ENCODE measurements at places on chromosomes 1 and 21.

GRCh38 chr1:225355863-225356262, 72.0 kb downstream of the LBR start:
- no peak for DNase-seq

DNA sequence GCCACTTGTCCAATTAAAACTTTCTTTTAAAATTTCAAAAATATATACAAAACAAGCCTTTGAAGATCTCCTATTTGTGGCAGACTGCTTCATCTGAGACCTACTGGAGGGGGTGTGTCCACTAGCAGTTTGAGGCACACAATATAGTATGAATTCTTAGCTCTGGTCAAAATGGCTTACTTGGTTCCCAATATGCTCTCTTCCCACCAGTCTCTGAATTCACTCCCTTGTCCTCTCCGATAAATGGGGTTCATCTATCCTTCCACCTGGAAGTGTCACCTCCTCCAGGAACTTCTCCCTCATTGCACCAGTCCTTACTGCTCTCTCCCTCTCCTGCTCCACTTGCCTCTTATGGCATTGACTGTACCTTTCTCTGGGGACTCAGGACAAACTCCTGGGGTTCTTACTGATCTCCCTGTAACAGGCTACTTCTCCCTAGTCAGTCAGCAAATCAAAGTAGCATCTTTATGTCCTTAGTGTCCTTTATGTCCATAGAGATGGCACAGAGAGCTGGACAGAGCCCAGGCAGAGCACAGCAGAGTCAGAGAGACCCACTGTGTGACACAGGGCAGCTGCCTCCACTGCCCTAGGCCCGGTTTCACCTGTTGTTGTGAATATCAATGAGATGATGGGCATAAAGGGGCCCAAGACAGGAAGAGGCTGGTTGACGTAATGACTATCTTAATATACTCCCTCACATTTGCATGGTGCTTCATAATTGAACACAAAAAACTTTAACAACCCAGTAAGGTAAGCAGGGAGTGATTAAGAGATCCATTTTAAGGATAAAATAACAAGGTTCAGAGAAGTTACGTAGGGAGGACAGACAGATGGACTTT, 3.6 kb downstream of the ASAP3 start:
- no peak for DNase-seq

DNA sequence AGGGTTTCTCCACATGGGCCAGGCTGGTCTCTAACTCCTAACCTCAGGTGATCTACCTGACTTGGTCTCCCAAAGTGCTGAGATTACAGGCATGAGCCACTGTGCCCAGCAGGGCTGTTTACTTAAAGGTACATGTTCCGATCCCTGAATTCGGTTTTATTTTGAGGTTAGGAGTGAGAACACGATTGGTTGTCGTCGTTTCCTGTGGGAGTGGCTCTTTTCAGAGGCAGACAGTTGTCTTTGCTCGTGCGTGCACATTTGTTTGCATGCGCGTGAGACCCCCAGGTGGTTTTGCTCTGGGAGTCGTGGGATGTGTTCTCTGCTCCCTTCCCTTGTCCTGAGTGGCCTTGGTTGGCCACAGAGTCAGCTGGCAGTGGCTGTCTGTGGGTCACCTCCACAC, 60.2 kb downstream of the SKI start:
- no peak for DNase-seq

DNA sequence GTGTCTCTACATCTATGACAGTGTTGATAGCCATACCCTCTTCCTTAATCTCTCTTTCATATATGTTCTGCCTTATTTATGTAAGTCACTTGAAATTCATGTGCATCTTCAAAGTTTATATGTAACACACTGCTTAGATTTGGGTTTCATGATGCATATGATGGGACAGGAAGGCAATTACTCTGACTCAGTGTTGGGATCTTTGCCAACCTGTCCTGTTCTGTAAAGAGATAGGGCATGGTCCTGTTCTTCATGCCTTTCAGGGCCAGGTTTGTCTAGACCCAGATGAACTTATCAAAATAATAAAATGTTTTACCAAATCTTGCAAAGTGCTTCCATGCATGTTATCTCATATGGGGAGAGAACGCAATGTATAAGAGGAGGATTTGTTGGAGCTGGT, 69.5 kb downstream of the TMPRSS15 start:
- no peak for DNase-seq

- DNase-seq: no peak
Measured at GRCh38 chr1:71593523-71593922, 512.7 kb upstream of the ZRANB2 start.

DNA sequence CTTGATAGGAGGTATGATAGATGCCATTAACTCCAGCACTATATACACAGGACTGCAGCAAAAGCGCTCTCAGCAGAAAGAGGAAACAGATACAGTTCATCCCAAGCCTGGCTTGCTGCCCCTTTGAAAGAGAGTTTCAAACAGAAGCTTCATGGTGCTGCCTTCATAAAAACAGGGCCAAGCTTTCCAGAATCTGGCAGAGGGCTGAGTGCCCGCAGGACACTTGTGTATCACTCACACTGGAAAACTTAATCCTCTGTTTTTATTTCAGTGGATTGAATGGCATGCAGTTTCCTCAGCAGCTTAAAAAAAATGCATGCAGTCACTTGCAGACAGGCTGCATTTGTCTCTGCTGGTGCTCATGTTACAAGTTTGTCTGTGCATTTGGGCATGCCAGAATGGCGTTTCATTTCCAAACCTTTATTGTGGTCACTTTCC, 40.4 kb downstream of the KCNJ15 start:
- no peak for DNase-seq

DNA sequence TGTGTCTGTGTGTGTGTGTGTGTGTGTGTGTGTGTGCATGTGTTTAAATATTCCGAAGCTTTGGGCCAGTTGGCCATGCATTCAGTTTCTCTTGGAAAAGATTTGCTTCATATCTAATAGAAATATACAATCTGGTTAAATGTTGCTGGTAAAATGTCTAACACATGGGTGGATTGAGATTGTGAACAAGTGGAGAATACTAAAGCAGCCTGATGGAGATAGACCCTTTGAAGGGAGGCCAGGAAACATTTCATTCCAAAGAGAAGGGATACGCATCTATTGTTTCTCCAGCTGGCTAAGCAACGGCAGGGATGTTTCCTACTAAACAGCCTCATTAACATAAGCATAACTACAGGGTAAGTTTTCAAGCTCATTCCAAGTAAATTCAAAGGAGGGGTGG, 257.5 kb upstream of the PTBP2 start:
- no peak for DNase-seq

- no peak for DNase-seq
Measured at GRCh38 chr21:45709173-45709572, 65.6 kb downstream of the PCBP3 start.

- no peak for DNase-seq
Measured at GRCh38 chr1:228810878-228811711, 75.8 kb downstream of the RHOU start.

GRCh38 chr1:6200188-6200809, 904 bp upstream of the RPL22 start:
- no peak for DNase-seq

- DNase-seq: no peak
Measured at GRCh38 chr1:218501161-218501560, 156.0 kb downstream of the TGFB2 start.

DNA sequence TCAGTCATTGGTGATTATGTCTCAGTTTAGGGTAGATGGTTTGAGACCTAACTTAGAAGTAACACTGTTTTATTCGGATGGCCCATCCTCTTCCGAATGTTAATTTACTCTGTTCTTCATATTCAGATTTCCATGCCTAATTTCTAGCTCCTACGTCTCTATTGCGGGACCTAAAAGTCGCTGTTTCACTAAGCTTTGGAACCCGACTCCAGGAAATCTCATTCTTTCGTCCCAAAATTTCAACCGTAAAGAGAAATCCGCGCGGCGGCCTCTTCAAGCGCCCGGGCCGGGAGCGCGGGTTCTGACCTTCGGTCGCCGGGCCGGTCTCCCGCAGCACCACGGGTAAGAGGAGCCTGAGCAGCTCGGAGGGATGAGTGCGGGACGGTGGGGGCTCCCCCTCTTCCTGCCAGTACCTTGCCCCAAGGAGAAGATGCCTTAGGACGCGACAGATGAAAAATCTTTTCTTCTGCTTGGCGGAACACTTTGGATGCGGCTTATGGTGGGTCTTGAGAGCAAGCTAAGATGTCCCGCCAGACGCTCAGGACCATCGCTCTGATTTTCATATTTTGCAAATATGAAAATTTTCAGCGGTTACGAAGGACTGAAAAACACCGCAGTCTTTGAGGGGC, 128.7 kb downstream of the PPIAL4G start:
- no peak for DNase-seq

GRCh38 chr1:43847882-43848281, 85.7 kb upstream of the ARTN start:
- no peak for DNase-seq

- no peak for DNase-seq
Measured at GRCh38 chr1:153288634-153289275, 24.0 kb downstream of the PGLYRP3 start.

DNA sequence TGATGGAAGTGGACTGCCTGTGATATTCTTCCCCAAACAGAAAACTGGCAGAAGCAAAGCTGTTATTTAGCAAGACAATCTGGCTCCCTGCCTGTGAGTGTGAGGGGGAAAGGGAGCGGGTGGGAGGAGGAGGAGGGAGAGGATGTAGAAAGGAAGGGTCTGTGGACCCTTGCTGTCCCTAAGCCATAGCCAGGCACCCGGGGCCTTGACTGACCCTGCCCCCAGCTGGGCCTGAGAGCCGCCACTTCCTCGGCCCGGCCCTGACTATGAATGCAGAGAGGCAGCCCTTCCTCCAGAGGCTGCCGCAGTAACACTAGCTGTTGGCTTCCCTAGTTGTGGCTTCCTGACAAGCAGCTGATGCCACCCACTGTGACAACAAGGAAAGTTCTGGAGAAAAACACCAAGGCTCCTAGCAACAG, 13.9 kb downstream of the PLA2G2F start:
- no peak for DNase-seq

GRCh38 chr1:91080650-91081049, 58.8 kb upstream of the ZNF644 start:
- no peak for DNase-seq

GRCh38 chr1:9349331-9349851, 56.7 kb downstream of the SPSB1 start:
- DNase-seq: no peak

- peak; percentile 46 for DNase-seq
Measured at GRCh38 chr1:110634455-110635311, 28.5 kb upstream of the KCNA2 start.

- no peak for DNase-seq
Measured at GRCh38 chr21:44815225-44815624, 2.6 kb downstream of the SUMO3 start.

- DNase-seq: no peak
Measured at GRCh38 chr1:156592158-156592909, 758 bp downstream of the NAXE start.

DNA sequence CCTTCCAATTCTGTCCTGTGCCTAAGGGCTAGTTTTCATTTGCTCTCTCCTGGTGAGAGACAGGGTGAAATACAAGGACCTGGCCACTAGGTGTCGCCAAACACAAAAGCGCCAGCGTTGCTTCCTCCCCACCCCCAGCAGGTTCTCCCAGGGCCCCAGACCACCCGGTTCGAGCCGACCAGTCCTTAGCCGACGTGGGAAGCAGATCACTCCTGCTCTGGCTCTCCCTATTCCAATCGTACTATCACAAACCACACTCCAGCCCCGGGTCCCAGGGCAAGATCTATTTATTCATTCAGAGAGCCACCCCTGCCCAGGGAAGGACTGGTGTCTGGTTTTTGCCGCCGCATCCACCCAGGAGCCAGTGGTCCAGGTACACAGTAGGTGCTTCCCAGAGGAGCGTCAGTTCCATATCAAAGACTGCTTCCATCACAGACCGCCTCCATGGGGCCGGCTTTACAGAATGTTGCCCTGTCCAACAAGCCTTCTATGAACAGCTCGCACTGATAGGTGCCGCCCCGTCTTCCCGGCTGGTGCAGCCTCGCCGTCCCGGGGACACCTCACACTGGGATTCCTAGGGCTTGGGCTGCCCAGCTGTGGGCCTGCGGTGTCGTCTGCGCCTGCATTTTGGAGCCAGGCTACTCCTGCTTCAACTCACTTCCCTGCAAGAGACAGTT, 35.0 kb downstream of the CTNNBIP1 start:
- peak; percentile 55 for DNase-seq

DNA sequence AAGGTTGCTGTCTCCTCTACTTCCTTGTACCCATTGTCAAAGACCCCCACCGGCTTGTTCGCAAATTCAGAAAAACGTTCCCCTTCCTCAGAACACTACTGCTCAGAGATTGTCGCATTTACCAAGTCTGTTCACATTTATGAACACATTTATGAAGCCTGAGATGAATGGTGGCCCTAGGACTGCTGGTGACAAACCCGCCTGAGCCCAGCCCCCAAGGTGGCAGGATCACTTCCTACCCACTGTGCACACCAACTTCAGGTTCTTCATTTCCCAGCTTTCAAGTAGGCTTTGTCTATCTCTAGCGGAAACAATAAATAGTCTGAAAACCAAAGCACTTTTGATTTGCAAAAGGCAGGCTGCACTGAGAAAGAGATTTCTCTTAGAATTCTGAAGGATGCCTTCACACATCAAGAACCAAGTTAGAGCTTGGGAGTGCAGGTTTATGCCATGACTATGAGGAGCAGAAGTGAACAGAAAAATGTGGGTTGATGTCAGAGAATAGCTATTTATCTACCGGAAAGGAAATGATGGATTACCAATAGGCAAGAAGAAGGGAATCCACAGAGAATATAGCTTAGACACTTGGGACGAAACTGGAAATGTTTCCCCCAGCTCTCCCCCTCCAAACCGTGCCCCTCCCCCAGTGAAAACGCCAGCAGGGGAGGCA, 200.5 kb downstream of the TOMM20 start:
- DNase-seq: no peak

GRCh38 chr1:36248250-36248894, 24.1 kb downstream of the THRAP3 start:
- DNase-seq: no peak

- DNase-seq: no peak
Measured at GRCh38 chr1:186009039-186009737, 275.0 kb downstream of the HMCN1 start.

DNA sequence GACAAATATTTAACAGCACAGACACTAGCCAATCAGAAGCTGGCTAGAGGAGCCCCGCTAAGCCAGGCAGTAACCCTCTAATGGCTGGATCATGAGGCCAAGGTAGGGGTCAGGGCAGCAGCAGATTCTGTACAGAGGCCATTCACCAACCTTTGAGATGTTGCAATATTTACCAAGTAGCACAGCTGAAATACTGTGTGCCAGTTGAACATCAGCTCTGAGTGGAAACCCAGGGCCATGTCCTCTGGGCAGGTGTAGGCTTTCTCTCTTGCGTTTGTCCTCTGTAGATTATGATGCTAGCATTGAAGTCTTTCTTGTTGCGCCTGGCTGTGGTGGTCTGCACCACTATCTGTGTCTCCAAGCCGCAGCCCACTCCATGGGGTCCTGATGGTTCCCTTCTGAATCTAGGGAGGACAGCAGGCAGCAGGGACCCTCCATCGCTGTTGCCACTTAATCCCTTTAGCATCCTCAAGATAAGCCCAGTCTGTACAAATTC, 2.5 kb upstream of the COG2 start:
- DNase-seq: no peak

All from activated T-helper 1 cell treated with Interleukin-2 at 50 U/mL for 16 hours (primary cell).